ENCODE measurements at places on chromosomes 12 and 14. TPM values are rescaled to one million over a fixed set of nuclear protein-coding genes. Genes with fewer than 3 reads are reported as not detected.

The OR6C76 gene
- not detected for total RNA-seq

The CLEC1A gene
- total RNA-seq: 7.7 TPM

The KRT74 gene
- not detected for total RNA-seq

The RTL1 gene
- total RNA-seq: not detected

The POTEG gene
- total RNA-seq: not detected

The SLC25A47 gene
- not detected for total RNA-seq

The TMCC3 gene
- 15.8 TPM for total RNA-seq

The ARG2 gene
- 6.6 TPM for total RNA-seq

The UNC79 gene
- 0.13 TPM for total RNA-seq

The NPAS3 gene
- 3.6 TPM for total RNA-seq

The DIO3 gene
- total RNA-seq: 6.4 TPM

The DAO gene
- not detected for total RNA-seq

The RILPL1 gene
- 17.9 TPM for total RNA-seq

The PLEKHG7 gene
- not detected for total RNA-seq

The ACSM4 gene
- not detected for total RNA-seq

The ATXN7L3B gene
- total RNA-seq: 17.0 TPM

The ITPK1 gene
- total RNA-seq: 267 TPM

The TAS2R8 gene
- total RNA-seq: not detected

The HOXC13 gene
- total RNA-seq: not detected

The CLEC4D gene
- total RNA-seq: 4.8 TPM

The REM2 gene
- 0.39 TPM for total RNA-seq

The ANKRD33 gene
- not detected for total RNA-seq

The YY1 gene
- total RNA-seq: 61.3 TPM

The ENDOU gene
- 1.4 TPM for total RNA-seq

The MUCL1 gene
- total RNA-seq: not detected

The PRB2 gene
- not detected for total RNA-seq

The FGD6 gene
- total RNA-seq: 5.4 TPM

The BEST3 gene
- total RNA-seq: not detected

The MYO1H gene
- 0.10 TPM for total RNA-seq

The EIF2B2 gene
- 33.2 TPM for total RNA-seq

The IFT43 gene
- total RNA-seq: 33.1 TPM

The RFX4 gene
- total RNA-seq: 0.13 TPM

The DEPDC4 gene
- 0.58 TPM for total RNA-seq

The GTF2H3 gene
- 20.5 TPM for total RNA-seq

The PKP2 gene
- total RNA-seq: 1.00 TPM

The MBD6 gene
- 66.0 TPM for total RNA-seq

The RAB15 gene
- total RNA-seq: 3.2 TPM

The IL31 gene
- not detected for total RNA-seq

The POTEM gene
- not detected for total RNA-seq

The KRT82 gene
- not detected for total RNA-seq

The GPRC5D gene
- total RNA-seq: not detected

The CAMKK2 gene
- 50.5 TPM for total RNA-seq

The ABCC9 gene
- 55.1 TPM for total RNA-seq

The GPR132 gene
- total RNA-seq: 4.5 TPM

The IRAK3 gene
- 58.9 TPM for total RNA-seq

The KRT73 gene
- not detected for total RNA-seq

The FGF6 gene
- total RNA-seq: not detected
